ENCODE measurements at places on chromosomes 7 and 10.

- DNase-seq, result peak; percentile 42
Measured at GRCh38 chr7:149147752-149148653, 750 bp downstream of the ZNF398 start.

DNA sequence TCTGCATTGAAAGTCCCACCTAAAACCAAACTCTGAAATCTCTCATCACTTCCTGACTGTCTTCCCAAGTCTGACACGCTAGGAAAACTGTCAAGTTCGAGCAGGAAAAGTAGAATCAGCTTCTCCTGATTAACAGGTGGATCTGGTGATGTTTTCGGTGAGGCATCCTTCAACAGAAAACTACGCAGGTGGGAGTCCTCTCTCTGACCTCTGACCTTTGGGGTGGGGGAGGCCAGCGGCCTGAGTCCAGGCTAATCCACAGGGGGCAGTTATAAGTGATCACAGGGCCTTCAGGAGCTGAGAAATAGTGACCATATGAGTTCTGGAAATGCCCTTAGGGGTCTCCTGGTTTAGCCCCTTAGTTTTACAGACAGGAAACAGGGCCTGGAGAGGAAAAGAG is 13.4 kb upstream of the NPFFR1 start:
- DNase-seq, result no peak

DNA sequence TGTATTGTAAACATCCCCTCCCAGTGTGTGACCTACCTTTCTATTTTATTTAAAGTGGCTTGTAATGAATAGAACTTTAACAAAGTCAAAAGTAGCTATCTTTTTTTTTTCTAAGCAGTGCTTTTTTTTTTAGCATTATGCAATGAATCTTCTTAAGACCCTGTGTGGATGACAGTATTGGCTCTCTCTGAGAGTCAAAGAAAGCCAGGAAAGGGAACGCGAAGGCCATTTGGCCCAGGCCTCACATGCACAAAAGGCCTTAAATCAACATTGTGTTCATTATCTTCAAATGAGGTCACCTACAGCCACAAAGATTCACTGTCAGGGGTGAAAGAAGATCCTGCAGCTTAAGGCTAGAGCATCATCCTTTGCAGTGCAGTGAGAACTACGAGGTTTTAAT is 721.5 kb downstream of the GRID1 start:
- DNase-seq, result no peak

DNA sequence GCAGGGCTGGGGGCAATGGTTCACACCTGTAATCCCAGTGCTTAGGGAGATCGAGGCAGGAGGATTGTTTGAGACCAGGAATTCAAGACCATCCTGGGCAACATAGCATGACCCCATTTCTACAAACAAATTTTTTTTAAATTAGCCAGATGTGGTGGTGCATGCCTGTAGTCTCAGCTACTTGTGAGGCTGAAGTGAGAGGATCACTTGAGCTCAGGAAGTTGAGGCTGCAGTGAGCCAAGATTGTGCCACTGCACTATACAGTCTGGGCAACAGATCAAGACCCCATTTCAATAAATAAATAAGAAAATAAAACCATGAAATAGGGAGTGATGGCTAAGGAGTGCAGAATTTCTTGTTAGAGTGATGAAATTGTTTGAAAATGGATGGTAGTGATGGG is 8.9 kb downstream of the GRID2IP start:
- no peak for DNase-seq

DNA sequence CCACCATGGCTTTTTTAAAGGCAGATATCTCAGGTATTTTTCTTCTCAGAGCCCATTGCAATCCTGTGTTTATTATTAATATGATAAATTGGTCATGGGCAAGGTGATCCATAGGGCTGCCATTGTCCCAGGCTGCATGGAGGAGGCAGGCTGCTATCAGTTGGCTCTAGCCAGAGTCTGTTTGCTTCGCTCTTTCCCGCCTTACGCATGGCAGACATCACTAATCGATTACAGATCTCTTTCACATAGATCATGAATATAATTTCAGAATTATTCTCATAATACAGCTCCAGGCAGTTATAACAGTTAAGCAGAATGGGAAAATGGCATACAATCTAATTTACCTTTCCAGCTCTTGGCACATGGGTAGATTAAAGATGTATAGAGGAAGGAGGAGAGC is 30.4 kb upstream of the HABP2 start:
- DNase-seq, result no peak

- DNase-seq, result peak; percentile 64
Measured at GRCh38 chr7:104943502-104944343, 70.3 kb upstream of the KMT2E start.

DNA sequence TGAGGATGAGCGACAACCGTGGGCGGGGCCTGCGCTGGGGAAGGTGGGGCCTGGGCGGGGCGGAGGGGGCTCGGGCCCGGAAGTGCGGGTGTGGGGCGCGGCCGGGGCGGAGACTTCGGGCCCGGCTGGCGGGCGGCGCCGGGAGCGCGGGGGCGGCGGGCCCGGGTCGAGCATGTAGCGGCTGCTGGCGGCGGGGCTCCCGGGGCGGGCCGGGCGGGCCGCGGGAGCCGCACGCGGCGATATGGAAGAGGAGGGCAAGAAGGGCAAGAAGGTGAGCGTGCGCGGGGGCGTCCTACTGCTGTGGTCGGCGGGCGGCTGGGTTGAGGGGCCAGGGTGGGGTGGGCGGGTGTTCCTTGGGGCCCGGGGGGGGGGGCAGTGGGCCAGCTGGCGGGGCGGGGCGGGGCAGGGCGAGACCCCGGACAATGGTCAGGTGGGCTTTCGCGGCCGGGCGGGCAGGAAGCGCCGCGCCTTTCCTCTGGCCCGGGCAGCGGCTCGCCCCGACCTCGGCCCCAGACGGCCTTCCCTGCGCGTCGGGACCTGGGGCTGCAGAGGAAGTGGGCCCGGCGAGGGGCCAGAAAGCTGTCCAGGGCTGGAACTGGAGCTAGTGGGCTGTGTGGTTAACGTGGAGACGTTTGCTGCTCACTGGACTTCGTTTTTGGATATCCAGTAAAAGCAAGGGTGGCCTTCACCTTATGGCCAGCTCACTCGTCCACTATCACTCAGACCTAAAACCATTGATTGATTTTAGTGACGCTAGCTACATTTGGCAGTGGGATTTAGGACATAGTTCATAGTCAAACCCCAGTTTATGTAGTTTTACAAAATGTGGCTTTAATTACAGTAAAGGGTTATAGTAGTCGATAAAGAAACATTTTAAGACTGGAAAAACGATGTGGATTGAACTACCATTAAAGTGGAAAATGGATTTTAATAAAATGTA is at the start of gene CCM2:
TSS of gene CCM2 (plus strand) at position 109 of the 940 bp plus-strand sequence. CDS start at position 242, 133 bp downstream.
- peak; percentile 43 for DNase-seq

DNA sequence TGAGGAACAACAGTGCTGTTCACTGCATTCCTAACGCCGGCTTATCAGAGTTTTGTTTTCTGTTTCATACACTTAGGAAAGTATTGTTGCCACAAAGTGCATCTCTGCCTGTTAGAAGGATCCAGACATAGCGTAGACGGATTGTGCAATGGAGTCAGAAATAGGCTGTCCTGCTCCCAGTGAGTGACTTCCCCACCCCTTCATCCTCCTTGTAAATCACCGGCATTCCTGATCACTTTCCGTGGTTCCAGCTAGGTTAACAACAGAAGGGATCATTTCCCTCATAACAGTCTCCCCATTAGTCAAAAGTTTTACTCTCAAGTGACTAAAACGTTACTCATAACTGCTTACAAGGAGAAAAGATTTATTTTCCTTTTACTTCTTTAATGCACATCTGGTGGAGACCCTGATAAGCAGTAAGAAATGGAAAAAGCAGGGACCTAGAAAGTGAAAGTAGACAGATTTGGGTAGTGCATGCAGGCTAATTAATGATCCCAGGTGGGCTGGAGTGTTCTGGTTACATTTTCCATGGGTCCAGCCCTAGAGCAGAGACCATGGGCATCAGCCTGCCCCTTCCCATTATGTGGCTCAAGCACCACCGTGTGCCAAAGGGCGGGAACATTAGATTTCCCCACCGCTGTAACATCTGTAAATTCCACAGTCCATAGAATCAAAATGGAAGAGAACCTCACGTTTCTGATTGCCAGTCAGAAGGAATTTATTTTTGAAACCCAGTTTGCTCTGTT is 395.1 kb upstream of the GALNT17 start:
- DNase-seq, result no peak

DNA sequence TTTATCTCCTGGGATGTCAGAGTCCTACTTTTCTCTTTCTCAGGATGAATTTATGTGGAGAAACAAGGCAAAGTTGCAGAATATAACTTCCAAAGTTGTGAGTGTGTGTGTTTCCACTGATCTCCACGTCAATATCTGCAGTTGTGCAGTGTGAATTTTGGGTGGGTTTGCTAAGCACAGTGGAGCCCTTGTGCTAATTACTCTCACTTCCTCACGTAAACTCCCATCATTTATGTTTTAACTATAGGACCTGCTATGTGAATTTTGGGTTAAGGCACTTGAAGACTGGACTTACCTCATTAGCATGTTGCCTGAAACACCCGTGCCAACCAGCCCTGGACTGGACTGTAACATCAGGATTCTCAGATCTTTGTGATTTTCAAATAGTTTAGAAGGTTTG is 51.9 kb upstream of the NPVF start:
- DNase-seq, result no peak

DNA sequence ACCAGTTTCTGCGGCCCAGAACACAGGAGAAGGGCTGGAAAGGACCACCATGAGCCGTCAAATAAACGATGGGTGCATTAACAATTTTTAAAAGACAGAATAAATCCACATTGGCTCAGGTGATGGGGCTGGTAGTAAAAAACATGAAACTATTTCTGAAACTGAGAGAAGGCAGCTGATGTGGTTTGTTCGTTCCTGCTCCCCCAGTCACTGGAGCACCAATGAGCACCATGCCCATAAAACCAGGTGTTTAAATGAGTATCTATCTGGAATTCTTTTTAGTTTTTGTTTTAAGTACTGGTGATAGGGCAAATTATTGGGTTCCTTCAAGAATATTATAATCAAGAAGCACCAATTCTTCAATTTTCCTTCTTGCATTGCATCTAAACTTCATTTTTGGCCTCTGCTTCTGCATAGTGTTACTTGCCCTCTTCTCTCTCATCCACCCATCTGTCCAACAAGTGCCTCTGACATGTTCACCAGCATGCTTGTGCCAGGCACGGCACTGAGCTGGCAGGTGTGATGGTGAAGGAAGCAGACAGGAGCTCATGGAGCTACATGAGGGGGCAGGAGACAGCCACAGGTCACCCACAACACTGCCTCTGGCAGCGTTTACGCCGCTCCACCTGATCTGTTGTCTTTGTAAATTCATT is 65.5 kb downstream of the LARP4B start:
- DNase-seq, result no peak

All from inflammatory macrophage treated with lipopolysaccharide for 1 hour (primary cell).